AG20443 (cell line): ENCODE measurements at places on chromosomes 3 and 15.

- no peak for DNase-seq
Measured at GRCh38 chr3:136733317-136733833, 18.8 kb downstream of the STAG1 start.

DNA sequence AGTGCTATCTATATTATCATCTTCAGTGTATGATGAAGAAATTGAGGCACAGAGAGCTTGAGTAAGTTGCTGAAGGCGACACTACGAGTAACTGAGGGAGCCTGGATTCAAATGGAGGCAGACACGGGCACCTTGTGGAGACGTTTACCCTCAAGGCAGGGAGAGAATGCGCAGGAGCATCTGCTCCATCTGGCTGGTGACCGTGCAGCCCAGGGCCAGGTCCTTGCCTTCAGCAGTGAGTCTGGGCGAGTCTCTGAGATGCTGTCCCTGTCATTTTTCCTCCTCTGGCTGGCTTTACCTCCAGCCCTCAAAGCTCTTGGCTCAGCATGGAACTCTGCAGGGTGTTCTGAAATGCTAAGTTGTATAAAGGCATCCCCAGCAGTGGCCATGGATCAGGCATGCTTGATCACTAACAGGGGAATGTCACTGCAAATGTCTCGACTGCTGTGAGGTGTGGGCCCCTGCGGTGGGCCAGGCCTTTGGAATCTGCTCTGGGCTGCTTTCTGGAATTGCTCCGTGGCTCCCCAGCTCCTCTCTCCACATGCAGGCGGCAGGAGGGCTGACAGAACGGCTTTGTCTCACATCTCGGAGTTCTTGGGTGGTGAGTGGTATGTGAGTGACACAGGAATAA is 19.7 kb downstream of the SPSB4 start:
- DNase-seq, result no peak

- DNase-seq, result no peak
Measured at GRCh38 chr3:80244390-80244789, 476.6 kb upstream of the ROBO1 start.

GRCh38 chr3:73502609-73503583 is 121.8 kb downstream of the PDZRN3 start:
- DNase-seq, result peak; percentile 69

GRCh38 chr3:46922871-46923558 is 45.5 kb downstream of the PTH1R start:
- no peak for DNase-seq

DNA sequence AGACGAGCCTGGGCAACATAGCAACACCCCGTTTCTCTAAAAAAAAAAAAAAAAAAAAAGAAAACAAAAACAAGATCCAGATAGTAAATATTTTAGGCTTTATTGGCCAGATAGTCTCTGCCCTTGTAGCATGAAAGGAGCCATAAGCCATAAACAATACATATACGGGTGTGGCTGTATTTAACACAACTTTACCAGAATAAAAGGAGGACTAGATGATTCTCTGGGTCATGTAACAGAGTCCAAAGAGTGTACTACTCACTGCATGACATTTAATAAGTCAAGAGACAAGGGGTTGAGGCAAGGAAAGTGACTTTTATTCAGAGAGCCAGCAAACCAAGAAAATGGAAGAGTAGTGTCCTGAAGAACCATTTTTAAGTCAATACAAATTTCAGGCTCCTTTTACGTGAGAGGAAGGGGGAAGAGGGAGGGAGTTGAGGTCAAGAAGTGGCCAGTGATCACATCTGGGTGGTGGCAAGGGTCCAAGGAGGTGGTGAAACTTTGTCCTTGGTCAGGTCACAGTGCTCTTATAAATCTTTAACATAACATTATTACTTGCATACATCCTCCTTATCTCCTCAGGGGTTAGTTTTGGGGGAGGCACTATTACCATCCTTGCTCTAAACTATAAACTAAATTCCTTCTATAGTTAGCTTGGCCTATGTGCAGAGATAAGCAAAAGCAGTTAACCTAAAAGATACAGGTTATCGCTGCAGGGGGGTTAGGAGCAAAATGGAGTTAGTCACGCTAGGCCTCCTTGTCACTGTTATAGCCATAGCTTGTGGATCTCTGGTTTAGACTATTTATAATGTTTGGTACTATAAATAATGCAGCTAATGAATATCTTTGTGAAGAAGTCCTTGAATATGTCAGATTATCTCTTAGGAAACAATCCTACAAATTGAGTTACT is 46.1 kb downstream of the METTL6 start:
- no peak for DNase-seq

DNA sequence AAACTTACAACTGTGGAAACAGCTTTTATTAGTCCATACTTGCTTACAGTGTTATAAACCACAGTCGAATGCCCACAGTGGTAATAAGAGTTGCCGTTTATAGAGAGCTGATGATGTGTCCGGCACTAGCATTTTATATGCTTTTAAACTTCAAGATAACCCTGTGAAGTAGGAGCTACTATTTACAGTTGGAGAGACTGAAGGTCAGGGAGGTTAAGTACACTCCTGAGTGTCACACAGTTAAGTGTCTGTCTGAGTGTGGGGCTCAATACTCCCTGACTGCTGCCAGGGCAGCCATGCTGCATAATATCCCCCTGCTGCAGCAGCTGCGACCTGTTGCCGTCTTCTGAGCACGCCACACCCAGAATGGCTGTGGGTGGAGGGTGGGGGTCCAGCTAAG is 89.9 kb upstream of the TNFAIP8L3 start:
- no peak for DNase-seq

GRCh38 chr3:161148832-161149475 is 43.8 kb upstream of the B3GALNT1 start:
- DNase-seq, result no peak

GRCh38 chr3:105626739-105627138 is 242.1 kb downstream of the CBLB start:
- no peak for DNase-seq

GRCh38 chr15:69631978-69632377 is 179.4 kb downstream of the RPLP1 start:
- no peak for DNase-seq

DNA sequence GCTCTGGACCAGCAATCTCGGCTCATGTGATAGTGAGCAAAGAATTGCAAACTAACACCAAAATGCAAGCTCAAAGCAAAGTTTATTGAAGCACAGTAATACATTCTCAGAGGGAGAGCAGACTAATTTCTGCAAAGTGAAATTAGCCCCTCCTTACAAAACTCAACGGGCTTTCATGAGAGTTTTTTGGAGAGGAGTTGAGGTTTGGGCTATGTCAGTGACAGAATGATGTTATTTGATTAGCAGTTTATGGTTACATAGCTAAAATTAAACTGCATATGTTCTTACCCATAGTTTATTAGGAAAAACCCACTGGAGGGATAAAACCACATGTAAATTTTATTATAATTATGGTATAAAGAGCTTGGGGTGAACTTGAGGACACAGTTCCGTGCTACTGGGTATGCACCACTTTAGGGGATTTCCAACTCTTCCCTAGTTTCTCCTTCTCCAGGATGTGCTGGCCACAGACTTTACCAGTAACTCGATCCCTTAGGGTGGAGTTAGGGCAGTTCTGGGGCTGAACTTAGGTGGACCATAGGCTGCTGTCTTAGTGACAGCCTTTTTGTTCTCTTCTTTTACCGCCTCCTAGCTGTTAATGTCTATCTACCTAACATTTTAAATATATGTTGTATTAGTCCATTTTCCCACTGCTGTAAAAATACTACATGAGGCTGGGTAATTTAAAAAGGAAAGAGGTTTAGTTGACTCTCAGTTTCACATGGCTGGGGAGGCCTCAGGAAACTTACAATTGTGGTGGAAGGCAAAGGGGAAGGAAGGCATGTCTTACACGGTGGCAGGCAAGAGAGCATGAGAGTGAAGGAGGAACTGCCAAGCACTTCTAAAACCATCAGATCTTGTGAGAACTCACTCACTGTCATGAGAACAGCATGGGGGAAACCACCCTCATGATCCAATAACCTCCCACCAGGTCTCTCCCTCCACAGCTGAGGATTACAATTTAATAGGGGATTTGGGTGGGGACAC is 8.9 kb upstream of the AADACL2 start:
- no peak for DNase-seq

GRCh38 chr3:32257641-32258438 is 19.4 kb downstream of the CMTM8 start:
- no peak for DNase-seq

- DNase-seq, result peak; percentile 64
Measured at GRCh38 chr3:29525254-29525881, 244.5 kb downstream of the RBMS3 start.

DNA sequence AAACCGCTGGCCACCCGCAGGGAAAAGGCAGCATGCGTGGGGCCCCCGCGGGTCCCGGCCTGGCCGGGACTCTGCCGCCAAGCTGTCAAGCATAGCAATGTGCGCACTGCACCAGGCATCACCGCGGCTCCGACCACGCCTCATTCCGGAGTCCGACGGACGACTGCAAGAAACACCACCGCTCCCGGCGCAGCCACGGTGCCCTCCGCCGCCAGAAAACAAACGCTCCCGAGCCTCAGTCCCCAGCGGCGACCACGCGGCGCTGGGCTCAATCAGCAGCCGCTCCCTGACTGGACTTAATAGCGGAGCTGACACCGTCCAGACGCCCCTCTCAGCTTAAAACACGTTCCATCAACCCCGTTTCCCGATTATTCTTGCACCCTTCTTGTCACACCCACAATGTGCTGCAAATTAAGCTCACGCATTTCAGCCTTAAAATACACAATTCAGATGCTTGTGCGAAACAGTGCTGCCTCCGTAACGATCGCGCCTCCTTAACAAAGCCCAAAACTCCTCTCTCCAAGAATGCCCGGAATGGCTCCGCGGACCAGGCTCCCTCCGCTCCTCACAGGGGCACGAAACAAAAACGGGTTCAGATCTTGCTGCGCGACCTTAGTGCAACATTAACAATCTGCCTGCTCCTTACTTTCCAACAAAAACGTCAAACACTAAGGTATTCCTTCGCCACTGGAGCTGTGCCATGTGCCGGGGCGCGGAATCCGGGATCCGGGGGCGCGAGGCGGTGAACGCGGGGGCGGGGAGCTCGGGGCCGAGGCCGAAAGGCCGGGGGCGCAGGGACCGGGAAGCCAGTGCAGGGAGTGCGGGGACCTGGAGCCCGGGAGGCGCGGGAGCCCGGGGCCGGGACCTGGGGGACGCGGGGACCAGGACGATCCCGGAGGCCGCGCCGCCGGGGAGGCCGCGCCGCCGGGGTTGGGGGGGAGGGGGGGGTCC is 655 bp downstream of the CYFIP1 start:
- DNase-seq, result peak; percentile 74

DNA sequence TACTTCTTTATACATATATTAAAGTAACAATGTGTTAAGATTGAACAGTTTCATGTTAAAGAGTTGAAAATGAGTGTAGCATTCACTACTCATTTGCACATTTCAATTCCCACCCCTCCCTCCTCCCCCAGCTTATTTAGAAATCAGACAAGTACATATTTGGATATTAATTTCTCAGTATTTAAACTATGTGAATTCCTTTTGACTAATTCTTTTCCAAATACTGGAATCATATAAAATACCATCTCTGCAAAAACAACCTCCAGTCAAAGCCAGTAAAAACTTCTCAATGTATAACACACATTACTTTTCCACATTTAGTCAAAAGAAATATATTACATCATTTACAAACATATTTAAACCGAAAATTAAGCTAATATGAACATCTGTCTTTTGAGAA is 25.5 kb upstream of the SHC4 start:
- no peak for DNase-seq

- DNase-seq, result no peak
Measured at GRCh38 chr3:142849148-142849547, 39.7 kb downstream of the PCOLCE2 start.

DNA sequence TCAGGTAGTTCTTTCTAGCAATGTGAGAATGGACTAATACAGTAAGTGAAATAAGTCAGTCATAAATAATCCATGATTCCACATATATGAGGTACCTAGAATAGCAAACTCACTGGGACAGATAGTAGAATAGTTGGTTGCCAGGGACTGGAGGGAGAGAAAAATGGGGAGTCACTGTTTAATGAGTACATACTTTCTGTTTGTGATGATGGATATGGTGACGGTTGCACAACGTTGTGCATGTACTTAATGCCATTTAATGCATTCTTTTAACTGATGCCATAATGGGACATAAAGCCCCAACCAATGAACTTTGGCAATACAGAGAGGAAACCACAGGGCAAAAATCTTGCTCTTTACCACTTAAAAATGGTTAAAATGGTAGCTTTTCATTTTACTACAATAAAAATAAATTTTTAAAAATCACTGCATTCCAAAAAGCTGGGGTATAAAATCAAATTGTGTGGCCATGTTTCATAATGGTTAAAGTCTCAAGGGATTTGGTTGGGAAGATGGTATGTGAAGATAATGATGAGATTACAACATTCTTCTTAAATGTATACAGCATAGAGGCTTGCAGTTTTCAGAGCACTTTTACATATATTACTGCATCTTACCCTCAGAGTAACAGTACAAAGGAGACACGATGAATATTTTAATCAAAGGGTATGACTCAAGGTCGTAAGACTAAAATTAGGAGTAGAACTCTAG is 45.2 kb downstream of the ADAM10 start:
- DNase-seq, result no peak

DNA sequence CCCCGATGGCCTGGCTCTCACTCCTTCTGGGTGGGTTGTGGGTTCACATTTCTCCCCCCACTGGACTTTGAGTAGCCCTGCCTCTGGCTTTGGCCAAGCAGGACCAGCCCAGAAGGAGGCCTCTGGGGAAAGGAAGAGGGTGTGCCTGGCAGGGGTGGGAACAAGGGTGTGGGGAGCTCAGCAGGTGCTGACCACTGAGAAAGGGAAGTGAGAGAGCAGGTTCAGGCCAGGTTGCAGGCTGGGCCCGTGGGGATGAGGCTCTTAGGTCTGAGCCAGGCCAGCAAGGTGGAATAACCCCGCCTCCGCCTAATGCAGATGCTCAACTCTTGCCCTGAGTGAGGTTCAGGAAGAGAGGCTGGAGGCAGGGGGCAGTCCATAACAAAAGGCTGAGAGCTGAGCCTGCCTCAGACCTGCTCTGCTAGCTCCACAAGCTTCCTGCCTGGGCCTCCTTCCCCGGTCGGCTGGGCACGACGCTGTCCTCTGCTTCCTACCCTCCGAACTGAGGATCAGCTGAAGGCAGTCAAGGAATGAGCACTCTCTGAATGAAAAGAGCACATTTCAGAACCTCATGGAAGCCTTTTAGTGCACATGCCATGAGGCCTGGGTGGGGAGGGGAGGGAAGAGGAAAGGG is 82.7 kb downstream of the TLE3 start:
- DNase-seq, result no peak

GRCh38 chr3:131704098-131704497 is 201.3 kb upstream of the MRPL3 start:
- DNase-seq, result no peak

GRCh38 chr3:196463478-196463756 is 31.2 kb upstream of the UBXN7 start:
- no peak for DNase-seq

GRCh38 chr3:189239616-189240015 is 67.8 kb downstream of the TPRG1 start:
- no peak for DNase-seq

DNA sequence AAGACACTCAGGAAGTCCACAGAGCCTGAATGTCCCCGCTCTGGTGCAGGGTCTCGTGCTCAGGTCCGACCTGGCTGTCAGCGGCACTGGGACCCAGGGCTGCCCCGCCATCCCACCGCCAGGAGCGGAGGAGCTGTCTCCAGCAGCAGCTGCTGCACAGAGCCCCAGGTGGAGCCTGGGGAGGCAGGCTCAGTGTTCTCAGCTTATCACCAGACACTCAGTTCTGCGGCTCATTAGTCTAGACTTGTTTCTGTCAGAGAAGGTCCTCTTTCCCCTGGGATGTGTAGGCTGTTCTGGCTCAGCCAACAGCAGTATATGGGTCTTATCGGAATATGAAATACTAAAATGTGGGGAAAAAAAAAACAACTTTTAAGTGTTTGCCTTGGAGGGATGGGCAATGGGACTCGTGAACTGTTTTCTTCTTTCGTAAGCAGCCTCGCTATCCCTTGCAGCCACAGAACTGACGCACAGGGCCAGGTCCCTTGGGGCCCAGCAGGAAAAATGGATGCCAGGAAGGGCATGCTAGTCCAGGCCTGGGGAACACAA is 75.9 kb downstream of the KLF13 start:
- peak; percentile 66 for DNase-seq
